ENCODE measurements at places on chromosomes 11 and 22.

DNA sequence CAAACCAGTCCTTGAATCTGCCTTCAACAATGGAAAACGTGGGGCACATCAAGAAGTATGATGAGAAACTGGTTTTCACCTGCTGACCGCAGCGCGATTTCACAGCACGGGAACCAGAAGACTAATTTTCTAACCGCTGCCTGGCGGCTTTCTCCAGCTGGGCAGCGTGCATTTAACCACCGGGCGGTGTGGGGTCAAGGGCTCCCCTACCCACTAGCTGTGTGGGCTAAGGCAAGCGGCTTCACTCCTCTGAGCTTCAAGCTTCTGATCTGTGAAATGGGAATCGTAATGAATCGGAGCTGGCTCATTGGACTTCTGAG is 4.2 kb downstream of the SHANK2 start:
- DNase-seq = no peak

GRCh38 chr11:121829159-121829643 is 286.8 kb downstream of the BLID start:
- no peak for DNase-seq

DNA sequence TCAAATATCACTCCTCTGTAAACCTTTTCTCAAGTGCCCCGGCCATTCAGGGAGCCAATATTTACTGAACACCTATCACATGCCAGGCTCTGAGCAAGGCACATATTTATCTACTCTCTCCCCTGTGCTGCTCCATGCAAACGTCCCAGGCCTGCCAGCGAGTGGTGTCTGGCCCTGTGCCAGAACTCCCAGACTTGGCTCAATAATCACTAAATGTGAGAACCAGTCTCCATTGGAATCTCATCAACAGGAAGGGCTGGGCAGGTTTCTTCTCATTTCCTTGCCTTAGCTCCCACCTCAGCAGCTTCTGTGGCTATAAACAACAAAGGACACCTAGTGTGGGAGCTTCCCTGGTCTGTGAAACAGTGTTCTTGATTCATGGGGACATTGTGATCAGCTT is 21.7 kb downstream of the RASSF10 start:
- DNase-seq = no peak

GRCh38 chr11:57641011-57641807 is 8.5 kb downstream of the YPEL4 start:
- peak; percentile 76 for DNase-seq

GRCh38 chr11:65958774-65959420 is 2.6 kb upstream of the SART1 start:
- no peak for DNase-seq

DNA sequence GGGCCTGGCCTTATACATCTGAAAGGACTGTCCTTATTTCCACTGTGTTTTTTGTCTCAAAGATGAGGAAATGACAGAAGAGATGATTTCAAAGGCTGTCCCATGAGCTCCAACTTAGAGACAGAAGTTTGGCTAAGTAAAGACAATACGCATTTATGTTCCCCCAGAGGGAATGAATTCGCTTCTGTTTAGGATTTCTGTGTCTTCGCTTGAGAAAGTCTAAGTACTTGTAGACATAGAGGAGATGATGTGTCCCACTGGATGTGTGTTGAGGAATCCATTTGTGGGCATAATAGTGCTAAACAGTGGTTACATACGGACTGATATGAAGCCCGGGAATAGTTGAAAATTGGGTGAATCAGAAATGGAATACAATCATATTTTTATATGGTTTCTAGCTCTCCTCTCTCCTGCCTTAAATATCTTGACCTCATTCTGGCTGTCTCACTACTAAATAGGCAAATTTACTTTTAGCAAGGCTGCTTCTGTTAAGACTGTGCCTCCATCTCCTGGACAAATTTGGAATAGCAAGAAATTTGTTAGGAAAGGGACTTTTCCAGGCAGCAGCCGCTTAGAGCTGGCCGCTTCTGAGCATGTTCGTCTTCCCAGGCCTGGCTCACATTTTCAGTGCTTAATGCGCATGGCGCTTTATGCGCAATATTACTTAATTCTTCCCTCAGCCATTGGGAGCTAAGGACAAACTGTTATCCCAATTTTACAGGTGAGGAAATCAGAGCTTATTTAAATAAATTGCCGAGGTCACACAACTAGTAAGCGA is 1.9 kb upstream of the PEX26 start:
- peak; percentile 86 for DNase-seq

DNA sequence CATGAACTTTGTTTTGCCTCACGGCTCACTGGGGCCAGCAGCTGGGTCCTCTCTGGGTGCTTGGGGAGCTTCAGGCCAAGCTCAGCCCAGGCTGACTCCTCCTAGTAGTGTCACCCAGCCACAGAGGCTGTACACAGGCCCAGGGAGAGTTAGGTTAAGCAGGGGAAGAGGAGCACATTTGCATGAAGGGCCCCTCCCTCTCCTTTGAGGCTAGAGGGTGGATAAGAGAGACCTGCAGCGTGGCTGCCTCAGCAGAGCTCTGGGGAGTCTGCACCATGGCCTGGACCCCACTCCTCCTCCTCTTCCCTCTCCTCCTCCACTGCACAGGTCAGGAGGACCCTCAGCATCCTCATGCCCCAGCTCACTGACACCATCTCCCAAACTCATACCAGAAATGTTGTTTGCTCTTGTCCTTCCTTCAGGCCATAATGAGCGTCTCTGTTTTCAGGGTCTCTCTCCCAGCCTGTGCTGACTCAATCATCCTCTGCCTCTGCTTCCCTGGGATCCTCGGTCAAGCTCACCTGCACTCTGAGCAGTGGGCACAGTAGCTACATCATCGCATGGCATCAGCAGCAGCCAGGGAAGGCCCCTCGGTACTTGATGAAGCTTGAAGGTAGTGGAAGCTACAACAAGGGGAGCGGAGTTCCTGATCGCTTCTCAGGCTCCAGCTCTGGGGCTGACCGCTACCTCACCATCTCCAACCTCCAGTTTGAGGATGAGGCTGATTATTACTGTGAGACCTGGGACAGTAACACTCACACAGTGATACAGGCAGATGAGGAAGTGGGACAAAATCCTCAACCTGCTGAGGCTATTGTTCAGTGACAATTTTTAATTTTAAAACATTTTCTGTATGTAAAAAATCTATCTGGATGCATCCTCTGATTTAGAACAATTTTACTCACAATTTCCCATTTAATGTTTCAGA is 82.4 kb upstream of the VPREB1 start:
- DNase-seq = no peak

DNA sequence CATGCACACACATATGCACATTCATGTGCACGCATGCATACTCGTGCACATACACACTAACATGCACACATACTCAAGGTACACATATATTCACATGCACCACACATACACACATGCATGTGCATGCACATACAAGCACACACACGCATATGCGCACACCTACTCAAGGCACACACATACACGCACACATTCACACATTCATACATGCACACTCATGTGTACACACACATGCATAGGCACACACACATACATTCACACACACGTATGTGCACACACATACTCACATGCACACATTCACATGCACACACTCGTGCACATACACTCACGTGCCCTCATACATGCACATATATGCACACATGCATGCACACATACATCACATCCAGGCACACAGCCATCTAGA is 489.0 kb downstream of the MN1 start:
- DNase-seq = no peak

DNA sequence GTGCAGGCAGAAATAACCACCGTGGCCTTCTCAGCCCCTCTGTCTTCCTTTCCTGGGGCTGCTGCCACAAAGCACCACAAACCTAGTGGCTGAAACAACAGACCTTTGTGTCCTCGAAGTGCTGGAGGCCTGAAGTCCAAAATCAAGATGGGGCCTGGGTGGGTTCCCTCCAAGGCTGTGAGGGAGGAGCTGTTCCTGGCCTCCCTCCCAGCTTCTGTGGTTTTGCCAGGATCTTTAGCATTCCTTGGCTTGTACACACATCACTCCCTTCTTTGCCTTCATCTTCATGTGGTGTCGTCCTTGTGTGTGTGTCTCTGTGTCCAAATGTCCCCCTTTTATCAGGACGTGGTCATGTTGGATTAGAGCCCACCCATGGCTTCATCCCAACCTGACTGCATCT is 29.0 kb upstream of the PARVG start:
- no peak for DNase-seq

DNA sequence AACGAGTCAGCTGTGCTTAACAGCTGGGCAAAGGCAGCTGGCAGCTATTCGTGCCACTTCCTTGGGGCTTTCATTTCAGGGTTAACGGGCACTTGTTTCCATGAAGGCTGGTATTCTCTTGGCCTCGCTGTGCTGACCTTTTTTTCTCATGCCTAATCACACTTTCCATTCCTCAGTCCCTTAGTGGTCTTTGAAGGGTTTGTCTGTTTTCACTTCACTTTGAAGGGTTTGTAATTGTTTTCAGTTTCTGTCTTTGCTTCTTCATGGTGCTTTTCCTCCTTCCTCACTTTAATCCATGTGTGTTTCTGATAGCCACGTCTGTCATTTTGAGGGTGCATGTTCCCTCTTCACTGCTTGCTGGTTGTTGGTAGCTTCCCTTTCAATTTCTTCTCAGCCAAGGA is 24.6 kb downstream of the PPIL2 start:
- no peak for DNase-seq

GRCh38 chr22:48204296-48204695 is 1441.8 kb downstream of the TBC1D22A start:
- no peak for DNase-seq

DNA sequence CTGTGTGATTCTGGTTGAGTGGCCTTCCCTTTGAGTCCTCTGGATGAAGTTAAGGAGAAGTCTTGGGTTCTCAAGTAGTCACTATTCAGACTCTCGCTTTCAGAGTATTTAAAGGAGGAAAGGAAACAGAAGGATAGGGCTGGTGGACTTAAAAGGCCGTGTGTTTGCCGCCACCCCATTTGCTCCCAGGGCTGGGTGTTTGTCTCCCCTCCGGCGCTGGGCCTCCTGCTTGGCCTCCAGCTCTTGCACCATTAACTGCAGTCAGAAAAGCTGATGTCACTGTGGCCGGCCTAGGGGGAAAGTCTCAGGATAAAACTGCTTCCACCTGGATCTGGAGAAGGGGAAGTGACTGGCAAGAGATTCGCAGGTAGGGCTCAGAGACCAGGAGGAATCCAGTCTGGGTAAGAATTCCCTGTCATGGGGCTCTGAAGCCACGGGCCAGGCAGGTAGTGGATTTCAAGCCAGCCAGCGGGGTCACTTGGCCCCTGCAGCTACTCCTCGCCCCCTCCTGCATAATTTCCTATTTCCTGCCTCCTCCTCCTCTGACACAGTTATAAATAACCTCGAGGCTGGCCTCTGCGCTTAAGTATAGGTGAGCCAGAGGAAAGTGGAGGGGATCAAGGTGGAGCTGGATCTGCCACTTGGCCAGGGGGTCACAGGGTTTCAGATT is 17.1 kb downstream of the TIMP3 start:
- DNase-seq = no peak

- no peak for DNase-seq
Measured at GRCh38 chr11:57462597-57462996, 2.3 kb downstream of the RTN4RL2 start.

GRCh38 chr22:29143941-29144785 is 61.5 kb upstream of the EMID1 start:
- no peak for DNase-seq

- no peak for DNase-seq
Measured at GRCh38 chr11:1176224-1177019, 18.7 kb downstream of the MUC5AC start.

- no peak for DNase-seq
Measured at GRCh38 chr22:28268850-28269249, 349.8 kb upstream of the PITPNB start.

GRCh38 chr11:90148900-90149299 is 14.4 kb downstream of the NAALAD2 start:
- DNase-seq = no peak

DNA sequence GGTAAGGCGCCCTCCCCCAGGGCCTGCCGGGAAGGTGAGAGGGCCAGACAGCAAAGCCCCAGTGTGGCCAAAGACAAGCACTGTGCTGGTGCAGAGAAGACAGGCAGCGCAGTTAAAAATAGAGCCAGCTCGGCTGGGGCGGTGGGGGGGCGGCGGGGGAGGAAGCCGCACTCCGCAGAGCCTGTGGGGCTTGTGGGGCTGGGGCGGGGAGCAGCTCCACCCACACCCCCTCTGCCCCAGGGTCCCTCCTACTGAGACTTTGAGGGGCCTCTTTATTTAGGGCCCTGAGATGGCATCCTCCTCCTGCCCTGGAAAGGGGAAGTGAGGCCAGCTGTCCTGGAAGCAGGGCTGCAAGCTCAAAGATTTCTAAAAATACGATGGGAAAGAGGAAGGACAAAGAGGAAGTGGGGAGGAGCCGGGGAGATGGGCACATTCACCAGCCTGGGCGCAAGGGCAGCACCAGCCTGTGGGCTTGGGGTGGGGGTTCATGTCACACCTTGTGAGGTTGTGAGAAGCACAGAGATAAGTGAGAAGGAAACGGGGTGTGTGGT is 2.6 kb downstream of the CYTH4 start:
- DNase-seq = peak; percentile 99

- no peak for DNase-seq
Measured at GRCh38 chr22:40406063-40406890, 35.9 kb downstream of the SGSM3 start.

- DNase-seq = no peak
Measured at GRCh38 chr11:76008474-76008873, 193.5 kb downstream of the UVRAG start.

GRCh38 chr22:45298934-45299505 is 10.7 kb upstream of the FAM118A start:
- DNase-seq = no peak

GRCh38 chr22:19825904-19826618 is 28.6 kb downstream of the GNB1L start:
- no peak for DNase-seq
